ENCODE measurements at places on chromosomes 1 and 21.

DNA sequence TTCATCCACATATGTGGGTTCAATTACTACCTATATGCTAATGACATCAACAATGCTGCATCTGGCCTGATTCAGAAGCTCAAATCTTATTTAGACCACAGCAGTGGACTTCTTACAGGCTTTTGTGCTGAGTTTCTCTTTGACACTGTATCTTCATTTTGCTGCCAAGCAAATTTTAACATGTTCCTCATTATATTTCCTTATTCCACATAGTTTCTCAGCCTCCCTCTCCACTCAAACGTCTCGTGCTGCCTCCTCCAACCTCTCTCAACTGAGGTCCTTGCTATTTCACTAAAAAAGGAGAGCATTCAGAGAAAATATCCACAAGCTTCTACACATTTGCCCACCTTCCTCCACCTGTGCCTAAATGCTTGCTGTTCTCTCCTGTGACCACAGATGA is 6.5 kb downstream of the TDRKH start:
- DNase-seq, result no peak

DNA sequence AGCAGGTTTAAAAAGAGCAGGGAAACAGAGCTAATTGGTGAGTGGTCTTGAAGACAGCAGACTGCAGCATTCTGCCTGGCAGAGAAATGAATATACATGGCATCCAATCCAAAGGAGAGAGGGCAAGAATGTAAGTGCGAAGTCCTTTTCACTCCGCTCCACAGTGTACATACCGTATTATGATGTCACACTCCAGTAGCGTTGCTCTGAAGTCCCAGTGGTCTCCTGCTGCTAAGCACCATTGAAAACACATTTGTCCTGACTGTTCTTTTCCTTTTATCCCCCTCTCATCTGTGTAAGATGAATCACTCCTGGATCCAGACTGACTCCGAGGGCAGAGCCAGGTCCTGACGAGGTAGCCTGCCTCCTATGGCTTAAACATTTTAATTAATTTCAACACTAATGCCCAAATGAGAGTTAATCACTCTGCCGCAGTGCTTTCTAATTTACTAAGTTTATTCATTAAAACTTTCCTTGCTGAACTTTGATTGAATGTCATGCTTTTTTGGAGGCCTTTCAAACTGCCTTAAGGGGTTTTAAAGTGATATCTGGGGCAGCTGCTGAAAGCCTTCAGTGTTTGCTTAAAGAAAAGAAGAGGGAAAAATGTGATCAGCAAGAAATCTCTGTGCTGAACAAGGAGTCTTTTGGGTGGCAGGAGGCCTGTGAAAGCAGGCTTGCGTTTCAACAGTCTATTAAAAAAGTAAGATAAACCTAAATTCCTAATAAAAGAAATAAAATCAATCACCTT is 227.2 kb downstream of the ATG4C start:
- DNase-seq, result no peak

- DNase-seq, result no peak
Observed at GRCh38 chr1:169511316-169512005, 25.7 kb upstream of the SLC19A2 start.

- DNase-seq, result no peak
Observed at GRCh38 chr1:93483200-93483599, 35.3 kb downstream of the FNBP1L start.

DNA sequence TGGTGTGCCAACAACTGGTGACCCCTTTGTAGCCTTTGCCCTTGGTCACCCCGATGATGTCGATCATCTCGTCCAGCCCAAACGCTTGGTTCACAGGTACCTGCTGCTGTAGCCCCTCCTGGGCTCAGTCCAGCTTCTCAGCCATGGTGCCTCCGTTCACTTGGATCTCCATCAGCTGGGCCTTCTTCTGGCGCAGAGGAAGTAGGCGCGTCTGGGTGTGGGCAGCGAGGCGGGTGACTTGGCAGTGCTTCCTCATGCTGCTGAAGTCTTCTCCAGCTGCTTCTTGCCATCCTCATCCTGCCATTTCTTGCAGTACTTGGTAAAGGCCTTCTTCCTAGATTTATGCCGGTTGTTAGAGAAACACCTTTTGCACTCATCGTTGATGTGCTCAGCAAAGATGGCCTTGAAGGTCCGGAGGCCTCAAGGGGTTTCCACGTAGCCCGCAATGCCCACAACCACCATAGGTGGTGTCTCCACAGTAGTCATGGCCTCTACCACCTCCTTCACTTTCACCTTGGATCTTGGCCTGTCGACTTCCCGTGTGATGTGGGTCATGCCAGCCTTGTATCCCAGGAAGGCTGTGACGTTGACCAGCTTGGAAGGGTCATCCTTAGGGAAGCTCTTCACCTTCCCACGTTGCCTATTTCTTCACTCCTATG is 13.0 kb downstream of the DOP1B start:
- DNase-seq, result no peak

DNA sequence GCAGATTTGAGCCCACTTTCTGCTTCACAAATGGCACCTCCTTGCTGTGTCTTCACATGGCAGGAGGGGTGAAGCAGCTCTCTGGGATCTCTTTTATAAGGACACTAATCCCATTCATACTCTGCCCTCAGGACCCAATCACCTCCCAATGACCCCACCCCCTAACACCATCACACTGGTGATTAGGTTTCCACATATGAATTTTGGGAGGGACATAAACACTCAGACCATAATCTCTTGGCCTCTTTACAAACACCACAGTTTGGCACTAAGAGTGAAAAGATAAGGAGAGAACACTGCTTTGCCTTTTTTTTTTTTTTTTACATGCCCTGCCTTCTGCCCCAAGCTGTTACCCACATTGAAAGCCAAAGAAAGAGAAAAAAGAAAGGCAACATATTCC is 166.2 kb upstream of the NFIA start:
- DNase-seq, result peak; percentile 91

DNA sequence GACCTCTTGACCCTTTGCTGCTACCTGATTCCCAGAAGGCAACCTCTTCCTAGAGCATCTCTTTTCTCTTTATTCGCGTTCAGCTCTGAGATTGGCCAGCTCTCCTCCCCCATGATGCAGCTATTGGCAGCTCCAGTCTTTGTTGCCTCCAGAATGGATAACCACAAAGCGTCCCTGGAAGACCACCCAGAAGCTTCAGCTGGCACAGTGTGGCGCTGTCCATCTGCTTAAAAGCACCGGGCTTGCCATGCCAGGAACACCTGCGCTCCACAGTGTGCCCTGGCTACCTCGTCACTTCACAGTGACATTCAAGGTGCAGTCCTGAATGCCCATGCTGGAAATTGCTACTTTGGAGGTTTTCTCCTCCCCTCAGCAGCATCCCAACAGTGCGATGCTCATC is 353.9 kb downstream of the LMO4 start:
- DNase-seq, result no peak

All from hematopoietic multipotent progenitor cell treated with erythropoietin and hydrocortisone succinate and interleukin-3 and kit ligand, for 6 days (in vitro differentiated cells).